Fibroblast of skin of right biceps (primary cell): ENCODE measurements at places on chromosomes 5 and 9.

DNA sequence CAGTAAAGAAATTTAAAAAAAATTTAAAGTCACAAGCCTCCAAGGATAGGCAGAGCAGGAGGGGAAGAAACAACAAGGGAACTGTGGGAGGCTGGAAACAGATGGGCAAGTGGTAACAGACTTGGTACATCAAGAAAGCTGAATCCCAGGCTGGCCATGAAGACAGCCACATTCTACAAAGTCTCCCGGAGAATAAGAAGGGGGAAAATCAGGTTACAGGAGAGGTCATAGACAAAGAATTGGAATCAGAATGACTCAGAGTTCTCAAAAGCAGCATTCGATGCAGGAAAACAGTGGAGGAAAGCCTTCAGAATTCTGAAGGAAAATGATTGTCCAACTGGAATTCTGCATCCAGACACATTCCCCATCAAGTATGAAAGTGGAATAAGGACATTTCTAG, 129.7 kb downstream of the ADAMTS2 start:
- DNase-seq = peak; percentile 6

DNA sequence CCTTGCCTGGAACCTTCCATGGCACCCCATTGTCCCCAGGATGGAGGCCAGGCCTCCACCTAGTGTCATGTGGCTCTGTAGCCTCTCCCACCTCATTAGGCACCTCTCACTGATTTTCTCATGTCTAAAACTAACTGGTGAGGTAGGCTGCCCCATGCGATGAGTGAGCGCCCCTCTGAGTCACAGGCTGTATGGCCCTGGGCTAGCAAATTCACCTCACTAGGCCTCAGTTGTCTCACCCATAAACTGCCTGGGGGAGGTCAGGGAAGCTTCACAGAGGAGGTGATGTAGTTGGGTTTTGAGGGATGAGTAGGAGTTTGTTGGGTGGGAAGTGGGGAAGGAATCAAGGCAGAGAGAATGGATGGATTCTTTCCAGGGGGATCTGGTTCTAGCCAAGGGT, 8.8 kb downstream of the RXRA start:
- DNase-seq = peak; percentile 54

DNA sequence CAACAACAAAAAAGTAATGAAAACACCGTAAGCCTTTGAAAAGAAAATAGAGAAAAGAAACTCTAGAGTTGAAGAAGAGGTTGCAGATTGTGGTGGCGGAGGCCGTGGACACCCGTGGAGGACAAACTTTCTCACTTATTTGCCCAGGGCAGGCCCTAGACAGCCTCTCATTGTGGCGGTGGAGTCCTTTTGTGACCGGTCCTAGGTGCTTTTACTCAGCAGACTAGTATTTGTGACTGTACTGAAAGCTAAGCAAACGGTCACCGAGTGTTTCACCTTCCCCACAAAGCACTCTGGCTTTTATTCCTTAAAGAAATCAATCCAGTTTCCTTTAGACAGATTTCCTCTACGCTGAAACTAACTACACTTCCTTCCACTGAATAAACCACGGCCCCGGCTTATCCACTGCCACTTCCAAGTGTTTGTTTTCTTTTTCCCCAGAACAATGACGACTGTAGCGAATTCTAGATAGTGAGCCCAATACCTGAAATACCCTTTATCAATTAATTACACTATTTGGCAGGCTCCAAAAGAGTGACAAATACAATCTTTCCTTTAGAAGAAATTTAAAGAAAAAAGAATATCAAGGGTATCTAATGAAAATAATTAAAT, 210.2 kb upstream of the TARS1 start:
- DNase-seq = no peak

DNA sequence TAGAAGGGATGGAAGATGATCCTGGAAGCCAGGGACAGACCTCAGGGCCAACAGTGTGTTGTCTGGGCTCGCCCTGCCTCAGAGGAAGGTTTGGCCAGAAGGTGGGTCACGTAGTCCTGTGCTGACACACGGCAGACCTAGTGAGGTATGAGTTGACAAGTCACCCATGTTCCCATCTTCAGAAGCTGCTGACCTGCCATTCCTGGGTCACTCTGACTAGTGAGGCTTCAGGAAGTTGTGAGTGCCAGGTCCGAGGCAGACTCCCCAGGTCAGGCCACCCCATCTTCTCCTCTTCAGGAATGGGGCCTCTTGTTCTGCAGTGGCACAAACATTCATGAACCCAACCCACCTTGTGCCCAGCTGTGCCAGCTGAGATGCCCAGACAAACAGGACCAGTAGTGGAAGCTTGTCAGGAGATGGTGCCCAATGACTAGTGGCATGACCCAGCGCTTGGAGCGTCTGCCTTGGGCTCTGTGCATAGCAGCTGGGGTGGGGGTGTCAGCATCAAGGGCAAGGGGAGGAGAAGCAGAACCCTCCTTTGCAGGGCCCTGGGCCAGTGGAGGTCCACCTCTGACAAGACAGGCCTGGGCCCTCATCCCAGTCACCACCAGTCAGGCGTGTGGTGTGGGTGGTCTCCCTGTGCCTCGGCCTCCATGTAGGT, 16.8 kb upstream of the ANGPTL2 start:
- DNase-seq = no peak
